ENCODE measurements at places on chromosomes 5 and 9.
A peak's percentile ranks its signal among the peaks of the same experiment; 100 is the strongest.

DNA sequence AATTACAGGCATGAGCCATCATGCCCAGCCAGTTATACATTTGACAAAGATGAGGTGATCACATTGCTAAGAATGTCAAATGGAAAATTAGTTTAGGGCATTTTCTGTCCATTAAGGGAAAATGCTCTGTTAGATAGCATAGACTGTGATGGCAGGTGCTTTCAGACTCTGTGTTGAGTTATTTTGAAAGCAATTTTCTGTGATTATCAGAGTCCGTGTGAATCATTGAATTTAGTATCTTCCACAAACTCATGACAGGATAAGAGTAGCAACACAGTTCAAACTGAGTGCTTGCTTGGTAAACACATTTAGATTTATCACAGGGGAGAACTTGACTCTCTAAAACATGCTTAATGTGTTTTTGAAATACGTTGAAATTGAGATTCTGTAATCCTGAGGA lies 69.0 kb downstream of the GAPVD1 start:
- no peaks in the 10 kb centered on the region for H3K4me1 ChIP-seq
- no peak overlapping the region for H3K4me3 ChIP-seq
- no peaks in the 10 kb centered on the region for H3K27me3 ChIP-seq
- no peak for DNase-seq
- peak overlapping the region; percentile 11 for H3K27ac ChIP-seq
- H3K36me3 ChIP-seq = peaks cover 27% of the 10 kb centered on the region

- no peak overlapping the region for H3K4me3 ChIP-seq
- H3K27me3 ChIP-seq = no peaks in the 10 kb centered on the region
- H3K27ac ChIP-seq = no peak overlapping the region
Observed at GRCh38 chr5:80083101-80083890, 48.1 kb downstream of the THBS4 start.

- peak; percentile 24 for DNase-seq
- H3K36me3 ChIP-seq = no peaks in the 10 kb centered on the region
- peaks cover 29% of the 10 kb centered on the region for H3K4me1 ChIP-seq
- H3K27ac ChIP-seq = peak overlapping the region; percentile 82
- H3K4me3 ChIP-seq = no peak overlapping the region
- H3K27me3 ChIP-seq = peaks cover 2% of the 10 kb centered on the region
Observed at GRCh38 chr9:87270221-87270847, 227.3 kb upstream of the DAPK1 start.

DNA sequence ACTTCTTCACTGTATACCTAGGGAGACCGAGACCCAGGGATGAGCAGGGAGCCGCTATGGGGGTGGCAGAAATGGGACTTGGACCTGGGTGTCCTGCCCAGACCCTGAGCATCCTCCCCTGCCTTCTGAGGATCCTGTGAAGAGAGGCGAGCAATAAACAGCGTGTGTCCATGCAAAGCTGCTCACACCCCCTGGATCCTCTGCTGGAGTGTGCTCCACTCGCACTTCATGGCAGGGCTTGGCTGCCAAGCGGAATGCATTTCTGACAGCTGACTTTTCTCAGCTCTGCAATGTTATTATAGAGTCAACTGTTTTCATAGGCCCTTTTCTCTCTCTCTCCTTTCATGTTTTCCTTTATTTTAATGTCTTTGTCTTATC lies 31.0 kb upstream of the ALDH1B1 start:
- H3K36me3 ChIP-seq = no peaks in the 10 kb centered on the region
- H3K4me1 ChIP-seq = peaks cover 9% of the 10 kb centered on the region
- H3K4me3 ChIP-seq = no peak overlapping the region
- H3K27me3 ChIP-seq = peaks cover 2% of the 10 kb centered on the region

GRCh38 chr9:75866273-75866871 lies 24.1 kb upstream of the PCSK5 start:
- no peaks in the 10 kb centered on the region for H3K36me3 ChIP-seq
- no peaks in the 10 kb centered on the region for H3K27me3 ChIP-seq
- DNase-seq = peak; percentile 56
- H3K27ac ChIP-seq = no peak overlapping the region
- no peaks in the 10 kb centered on the region for H3K4me1 ChIP-seq

DNA sequence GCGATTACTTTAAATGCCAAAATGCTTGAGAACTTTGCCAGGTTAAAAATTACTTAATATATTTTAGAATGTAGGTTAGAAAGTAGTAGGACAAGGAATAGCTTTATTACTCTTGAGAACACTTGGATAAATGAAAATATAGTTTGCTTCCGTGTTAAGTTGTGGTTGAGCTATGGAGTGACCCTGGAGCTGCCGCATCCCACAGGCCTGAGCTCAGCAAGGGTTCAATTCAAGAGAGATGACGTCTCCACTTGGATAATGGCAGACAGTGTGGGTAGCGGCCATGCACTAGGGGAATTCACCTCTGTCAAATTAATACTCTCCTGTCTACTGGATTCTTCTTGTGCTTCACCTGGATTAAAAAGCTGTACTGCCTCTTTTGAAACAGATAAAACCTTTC lies 105.0 kb downstream of the GAPVD1 start:
- no peak for DNase-seq
- H3K36me3 ChIP-seq = peaks cover 5% of the 10 kb centered on the region
- H3K4me1 ChIP-seq = peaks cover 12% of the 10 kb centered on the region
- H3K4me3 ChIP-seq = no peak overlapping the region
- no peak overlapping the region for H3K27ac ChIP-seq

GRCh38 chr9:132577119-132577518 lies 5.3 kb upstream of the BARHL1 start:
- H3K27ac ChIP-seq = no peak overlapping the region
- H3K36me3 ChIP-seq = no peaks in the 10 kb centered on the region
- H3K4me1 ChIP-seq = peaks cover 12% of the 10 kb centered on the region
- DNase-seq = no peak
- peaks cover 18% of the 10 kb centered on the region for H3K27me3 ChIP-seq

DNA sequence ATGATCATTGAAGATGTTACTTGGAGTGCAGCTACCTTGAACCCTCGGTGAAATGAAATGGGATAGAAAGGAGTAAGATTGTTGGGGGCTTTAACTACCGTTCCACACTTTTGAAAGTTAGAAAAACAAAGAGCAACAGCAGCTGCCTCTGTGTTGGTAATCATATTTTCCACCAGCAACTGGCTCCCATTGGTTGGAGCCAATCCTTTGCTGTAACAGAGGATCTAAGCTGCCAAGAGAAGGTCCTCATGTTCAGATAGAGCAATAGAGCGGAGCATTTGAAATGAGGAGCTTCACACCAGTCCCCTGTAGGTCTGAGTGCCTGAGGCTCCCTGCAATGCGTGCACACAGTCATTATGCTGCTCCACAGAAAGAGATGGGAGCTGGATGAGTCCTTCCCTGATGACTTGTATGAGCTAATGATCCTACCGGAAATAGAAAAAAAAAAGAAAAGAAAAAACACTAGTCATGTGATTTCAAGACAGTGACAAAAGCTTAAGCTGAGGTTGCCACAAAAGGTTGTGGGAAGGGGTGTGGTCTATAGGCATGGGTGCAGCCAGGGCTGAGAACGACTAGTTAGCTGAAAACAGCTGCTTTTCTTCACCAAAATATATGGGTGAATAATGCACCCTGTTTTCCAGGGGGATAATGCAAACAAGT lies 300.7 kb downstream of the MLLT3 start:
- no peak for DNase-seq
- no peak overlapping the region for H3K27ac ChIP-seq
- peaks cover 4% of the 10 kb centered on the region for H3K36me3 ChIP-seq
- H3K27me3 ChIP-seq = peaks cover 2% of the 10 kb centered on the region

GRCh38 chr5:108201721-108202120 lies 180.2 kb downstream of the FBXL17 start:
- no peak overlapping the region for H3K27ac ChIP-seq
- no peak overlapping the region for H3K4me3 ChIP-seq
- peaks cover 4% of the 10 kb centered on the region for H3K4me1 ChIP-seq
- H3K27me3 ChIP-seq = no peaks in the 10 kb centered on the region
- no peaks in the 10 kb centered on the region for H3K36me3 ChIP-seq

DNA sequence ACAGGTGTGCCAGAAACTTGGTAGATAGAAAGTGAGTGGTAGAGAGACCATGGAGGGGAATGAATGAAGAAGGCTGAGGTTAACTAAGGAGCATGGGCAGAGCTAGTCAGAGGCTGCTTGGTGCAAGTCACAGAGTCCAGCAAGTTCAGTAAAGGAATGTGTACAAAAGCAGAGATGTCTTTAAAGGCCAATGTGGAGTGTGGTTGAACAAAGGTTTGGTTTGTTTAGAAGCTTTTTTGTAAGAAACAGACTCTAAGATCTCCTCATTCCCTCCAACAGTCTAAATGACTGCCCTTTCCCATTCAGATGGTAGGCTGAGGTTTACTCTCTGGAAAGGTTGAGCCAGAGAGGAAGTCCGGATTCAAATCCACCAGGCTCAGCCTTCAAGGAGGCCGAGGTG lies 84.2 kb downstream of the TNC start:
- no peak overlapping the region for H3K27ac ChIP-seq
- no peaks in the 10 kb centered on the region for H3K36me3 ChIP-seq
- H3K4me1 ChIP-seq = peaks cover 5% of the 10 kb centered on the region
- H3K27me3 ChIP-seq = peaks cover 3% of the 10 kb centered on the region
- no peak for DNase-seq

- no peak overlapping the region for H3K27ac ChIP-seq
- no peak overlapping the region for H3K4me3 ChIP-seq
- H3K4me1 ChIP-seq = peaks cover 3% of the 10 kb centered on the region
- H3K27me3 ChIP-seq = peaks cover 1% of the 10 kb centered on the region
- no peaks in the 10 kb centered on the region for H3K36me3 ChIP-seq
Observed at GRCh38 chr5:2207416-2208238, 324.9 kb upstream of the IRX4 start.

GRCh38 chr9:127524373-127524772 lies 73.1 kb downstream of the LRSAM1 start:
- peaks cover 52% of the 10 kb centered on the region for H3K4me1 ChIP-seq
- H3K4me3 ChIP-seq = no peak overlapping the region
- no peak for DNase-seq
- peak overlapping the region; percentile 36 for H3K27ac ChIP-seq
- H3K27me3 ChIP-seq = peaks cover 17% of the 10 kb centered on the region
- peaks cover 49% of the 10 kb centered on the region for H3K36me3 ChIP-seq

- H3K4me1 ChIP-seq = peaks cover 6% of the 10 kb centered on the region
- no peak for DNase-seq
- no peaks in the 10 kb centered on the region for H3K36me3 ChIP-seq
- H3K27ac ChIP-seq = no peak overlapping the region
- no peak overlapping the region for H3K4me3 ChIP-seq
Observed at GRCh38 chr5:75603371-75603770, 7.9 kb upstream of the ANKDD1B start.

DNA sequence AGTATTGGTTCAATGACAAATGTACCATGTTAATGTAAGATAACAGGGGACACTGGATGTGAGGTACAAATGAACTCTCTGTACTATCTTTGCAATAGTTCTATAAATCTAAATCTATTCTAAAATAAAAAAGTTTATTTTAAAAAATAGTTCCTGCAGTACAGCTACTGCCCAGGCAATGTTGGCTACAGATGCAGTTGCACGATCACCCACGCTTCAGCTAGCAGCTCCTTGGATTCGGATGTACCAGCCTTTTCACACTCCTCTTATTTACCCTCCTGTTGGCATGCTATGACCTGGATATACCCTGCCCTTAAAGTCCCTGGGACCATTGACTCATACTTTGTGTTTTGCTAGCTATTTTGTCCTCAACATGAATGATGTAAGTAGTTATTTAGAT lies 185.4 kb upstream of the SMARCA2 start:
- no peaks in the 10 kb centered on the region for H3K36me3 ChIP-seq
- no peaks in the 10 kb centered on the region for H3K4me1 ChIP-seq
- H3K4me3 ChIP-seq = no peak overlapping the region
- DNase-seq = no peak
- no peaks in the 10 kb centered on the region for H3K27me3 ChIP-seq

- no peak overlapping the region for H3K4me3 ChIP-seq
- H3K36me3 ChIP-seq = peaks cover 5% of the 10 kb centered on the region
- H3K27ac ChIP-seq = no peak overlapping the region
- no peak for DNase-seq
Observed at GRCh38 chr9:88399966-88400365, 11.7 kb downstream of the SPIN1 start.

GRCh38 chr5:154756009-154756867 lies 1.1 kb downstream of the LARP1 start:
- peak; percentile 56 for DNase-seq
- H3K4me1 ChIP-seq = peaks cover 35% of the 10 kb centered on the region
- peak overlapping the region; percentile 79 for H3K27ac ChIP-seq
- peaks cover 14% of the 10 kb centered on the region for H3K27me3 ChIP-seq
- peaks cover 4% of the 10 kb centered on the region for H3K36me3 ChIP-seq

DNA sequence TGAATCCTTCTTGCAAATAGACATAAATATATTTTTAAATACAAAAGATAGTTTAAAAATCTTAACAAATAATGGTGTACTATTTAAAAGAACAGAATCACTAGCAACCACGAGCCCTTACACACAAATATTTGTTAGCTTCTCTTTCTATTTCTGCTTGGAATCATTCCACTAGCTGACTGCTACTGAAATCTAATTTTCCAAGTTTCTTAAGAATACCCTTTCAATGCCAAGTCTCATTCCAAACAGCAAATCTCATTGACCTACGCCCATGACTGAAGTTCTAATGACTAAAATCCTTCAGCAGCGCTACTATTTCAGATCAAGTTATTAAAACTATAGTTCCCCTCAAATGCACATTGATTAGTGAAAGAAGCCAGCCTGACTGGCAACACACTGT lies 13.2 kb upstream of the PPP1R2B start:
- no peak overlapping the region for H3K4me3 ChIP-seq
- no peak overlapping the region for H3K27ac ChIP-seq
- DNase-seq = no peak
- H3K4me1 ChIP-seq = no peaks in the 10 kb centered on the region
- H3K36me3 ChIP-seq = no peaks in the 10 kb centered on the region

GRCh38 chr9:91549177-91549576 lies 125.5 kb upstream of the NFIL3 start:
- no peak overlapping the region for H3K4me3 ChIP-seq
- H3K27me3 ChIP-seq = peaks cover 3% of the 10 kb centered on the region
- no peak for DNase-seq

DNA sequence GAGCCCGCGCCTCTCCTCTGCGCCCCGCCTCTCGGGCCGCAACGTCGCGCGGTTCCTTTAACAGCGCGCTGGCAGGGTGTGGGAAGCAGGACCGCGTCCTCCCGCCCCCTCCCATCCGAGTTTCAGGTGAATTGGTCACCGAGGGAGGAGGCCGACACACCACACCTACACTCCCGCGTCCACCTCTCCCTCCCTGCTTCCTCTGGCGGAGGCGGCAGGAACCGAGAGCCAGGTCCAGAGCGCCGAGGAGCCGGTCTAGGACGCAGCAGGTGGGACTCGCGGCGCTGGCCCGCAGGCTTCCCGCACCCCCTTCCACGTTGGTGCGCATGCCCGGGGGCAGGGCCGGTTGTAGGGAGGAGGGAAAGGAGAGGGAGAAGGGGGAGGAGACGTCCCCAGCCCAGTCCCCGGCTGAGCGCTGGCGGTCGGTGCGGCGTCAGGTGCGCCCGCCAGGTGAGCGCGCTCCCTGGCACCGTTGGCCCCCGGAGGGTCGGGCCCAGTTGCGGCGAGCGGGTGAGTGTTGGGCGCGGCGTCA lies at the start of gene OCLN:
TSS of gene OCLN (plus strand) at position 400 of the 532 bp plus-strand sequence. CDS start 11,455 bp downstream, outside the sequence.
- DNase-seq = peak; percentile 69
- H3K27me3 ChIP-seq = peaks cover 4% of the 10 kb centered on the region
- peak within 1 kb of the TSS; percentile 48 for H3K27ac ChIP-seq

DNA sequence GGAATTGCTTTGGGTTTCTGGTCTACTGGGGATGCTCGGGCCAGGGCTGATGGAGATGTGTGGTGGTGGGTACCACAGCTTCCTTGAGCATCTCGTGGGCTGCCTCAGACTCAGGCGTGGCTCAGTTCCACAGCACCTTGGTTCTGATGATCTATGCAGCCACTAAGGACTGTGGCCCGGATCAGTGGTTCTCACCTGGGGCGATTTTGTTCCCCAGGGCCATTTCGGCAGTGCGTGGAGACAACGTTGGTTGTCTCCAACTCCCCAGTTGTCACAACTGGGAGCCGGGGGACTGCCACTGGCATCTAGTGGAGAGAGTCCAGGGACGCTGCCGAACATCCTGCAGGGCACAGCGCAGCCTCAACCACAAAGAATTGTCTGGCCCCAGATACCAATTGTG lies 47.7 kb downstream of the FGF18 start:
- H3K4me1 ChIP-seq = no peaks in the 10 kb centered on the region
- DNase-seq = no peak
- H3K27ac ChIP-seq = no peak overlapping the region

Data from endothelial cell (in vitro differentiated cells).